Adrenal gland (tissue), 19 donors: ENCODE measurements at places on chromosomes 7 and 10.

DNA sequence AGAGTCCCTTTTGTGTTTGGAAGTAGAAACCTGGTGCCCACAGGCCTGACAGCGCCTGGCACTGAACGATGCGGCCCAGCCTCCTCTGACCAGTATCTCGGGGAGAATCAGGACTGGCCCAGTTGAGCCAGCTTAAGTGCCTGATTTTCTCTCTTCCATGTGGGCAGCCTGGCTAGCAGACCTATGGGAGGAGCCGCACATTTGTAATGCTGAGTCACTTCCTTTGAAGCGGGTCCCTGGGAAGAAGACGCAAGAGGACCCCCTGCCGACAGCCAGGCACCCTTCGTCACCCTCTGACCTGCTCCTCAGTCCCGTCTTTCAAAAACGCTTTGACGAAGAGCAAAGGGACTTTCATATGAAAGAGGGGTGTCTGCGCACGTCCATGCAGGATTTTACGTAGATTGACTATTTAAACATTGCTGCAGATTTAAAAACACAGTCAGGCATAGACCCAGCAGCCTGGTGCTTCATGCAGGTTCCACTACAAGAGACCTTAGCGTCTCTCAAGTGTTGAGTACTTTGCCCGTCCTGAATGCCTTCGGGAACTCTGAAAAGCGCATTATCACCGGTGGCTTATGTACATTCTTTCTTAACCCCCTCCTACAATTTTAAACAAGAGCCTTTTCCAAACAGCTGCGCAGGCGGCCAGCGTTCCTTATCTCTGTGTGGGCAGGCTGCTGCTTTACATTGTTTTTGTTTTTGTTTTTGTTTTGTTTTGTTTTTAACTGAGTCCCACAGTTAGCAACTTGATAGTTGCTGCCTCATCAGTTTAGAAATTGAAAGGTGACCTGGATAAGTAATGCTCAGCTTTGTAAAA lies 36.5 kb upstream of the AP5Z1 start:
- H3K36me3 ChIP-seq: no peaks in the 10 kb centered on the region
- peak overlapping the region; percentile 78 for H3K27ac ChIP-seq
- peak; percentile 73 for DNase-seq
- peak overlapping the region; percentile 14 for H3K4me3 ChIP-seq
- H3K4me1 ChIP-seq: peaks cover 29% of the 10 kb centered on the region

DNA sequence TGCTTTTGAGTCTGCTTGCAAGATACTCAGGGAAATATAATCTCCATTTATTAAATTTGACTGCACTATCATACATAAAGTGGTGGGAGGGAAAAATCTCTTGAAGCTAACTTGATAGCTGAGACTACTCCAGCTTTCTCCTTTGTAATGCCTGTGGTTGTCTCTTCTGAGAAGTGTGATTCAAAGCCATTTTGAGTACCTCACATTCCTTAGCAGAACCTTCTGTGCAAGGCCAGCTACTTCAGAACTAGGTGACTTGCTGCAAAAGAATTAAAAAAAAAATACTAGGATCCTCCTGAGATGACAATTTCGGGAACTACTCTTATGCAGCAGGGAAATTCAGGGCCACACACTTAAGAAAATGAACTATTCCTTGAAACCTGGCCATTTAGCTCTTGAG lies 294.8 kb downstream of the MDFIC start:
- H3K27me3 ChIP-seq: no peaks in the 10 kb centered on the region
- H3K4me3 ChIP-seq: no peak overlapping the region
- H3K36me3 ChIP-seq: no peaks in the 10 kb centered on the region
- DNase-seq: no peak
- H3K4me1 ChIP-seq: no peaks in the 10 kb centered on the region
- H3K27ac ChIP-seq: no peak overlapping the region

DNA sequence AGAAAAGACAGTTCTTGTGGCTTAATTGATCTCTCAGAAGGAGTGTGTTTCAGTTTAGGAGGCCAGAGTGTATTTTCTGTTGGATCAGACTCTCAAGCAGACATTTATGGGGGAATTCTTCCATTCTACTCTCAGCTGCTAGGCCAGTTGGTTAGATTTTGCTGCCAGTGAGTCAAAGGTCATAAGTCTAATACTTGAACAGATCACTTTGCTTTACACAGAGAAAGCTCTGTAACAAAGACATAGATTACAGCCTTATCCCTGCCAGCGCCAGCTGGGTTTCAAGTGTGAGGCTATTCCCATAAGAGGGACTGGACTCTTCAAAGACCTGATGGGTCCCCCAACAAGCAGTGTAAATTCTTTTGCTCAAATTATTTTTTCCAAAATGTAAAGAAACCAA lies 145.6 kb upstream of the SEMA3C start:
- no peak for DNase-seq
- H3K4me3 ChIP-seq: no peak overlapping the region
- H3K4me1 ChIP-seq: no peaks in the 10 kb centered on the region
- no peak overlapping the region for H3K27ac ChIP-seq

GRCh38 chr7:99440195-99440594 lies 1.5 kb downstream of the CPSF4 start:
- H3K27me3 ChIP-seq: no peaks in the 10 kb centered on the region
- no peak for DNase-seq
- no peak overlapping the region for H3K4me3 ChIP-seq
- H3K36me3 ChIP-seq: no peaks in the 10 kb centered on the region
- peaks cover 15% of the 10 kb centered on the region for H3K4me1 ChIP-seq
- H3K27ac ChIP-seq: no peak overlapping the region

DNA sequence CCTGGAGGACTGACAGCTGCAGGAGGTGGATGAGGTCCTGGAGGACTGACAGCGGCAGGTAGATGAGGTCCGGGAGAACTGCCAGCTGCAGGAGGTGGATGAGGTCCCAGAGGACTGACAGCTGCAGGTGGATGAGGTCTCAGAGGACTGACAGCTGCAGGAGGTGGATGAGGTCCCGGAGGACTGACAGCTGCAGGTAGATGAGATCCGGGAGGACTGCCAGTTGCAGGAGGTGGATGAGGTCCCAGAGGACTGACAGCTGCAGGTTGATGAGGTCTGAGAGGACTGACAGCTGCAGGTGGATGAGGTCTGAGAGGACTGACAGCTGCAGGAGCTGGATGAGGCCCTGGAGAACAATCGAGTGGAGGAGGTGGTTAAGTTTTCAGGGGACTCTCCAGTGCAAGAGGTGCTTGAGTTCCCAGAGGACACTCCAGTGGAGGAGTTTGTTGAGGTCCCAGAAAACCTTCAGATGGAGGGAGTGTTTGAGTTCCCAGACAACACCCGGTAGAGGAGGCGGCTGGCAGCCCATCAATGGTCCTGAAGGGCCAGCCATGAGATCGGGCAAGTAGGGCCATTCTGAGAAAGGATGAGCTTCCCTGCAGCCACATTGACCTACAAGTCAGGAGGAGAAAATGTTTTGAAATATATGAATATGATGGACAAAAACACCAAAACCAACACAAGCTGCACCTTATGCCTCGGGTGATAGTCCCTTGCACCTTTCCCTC lies 4.7 kb upstream of the EIF5AL1 start:
- H3K36me3 ChIP-seq: no peaks in the 10 kb centered on the region
- H3K4me1 ChIP-seq: no peaks in the 10 kb centered on the region
- H3K27me3 ChIP-seq: no peaks in the 10 kb centered on the region
- no peak overlapping the region for H3K4me3 ChIP-seq

GRCh38 chr10:70233939-70234300 lies 691 bp upstream of the PPA1 start:
- H3K36me3 ChIP-seq: no peaks in the 10 kb centered on the region
- H3K27ac ChIP-seq: peak overlapping the region; percentile 93
- no peak for DNase-seq
- H3K27me3 ChIP-seq: no peaks in the 10 kb centered on the region
- peak overlapping the region; percentile 61 for H3K4me3 ChIP-seq
- peaks cover 40% of the 10 kb centered on the region for H3K4me1 ChIP-seq

GRCh38 chr10:121661451-121661851 lies 63.2 kb upstream of the FGFR2 start:
- no peaks in the 10 kb centered on the region for H3K27me3 ChIP-seq
- DNase-seq: no peak
- H3K4me1 ChIP-seq: no peaks in the 10 kb centered on the region
- no peak overlapping the region for H3K4me3 ChIP-seq
- no peak overlapping the region for H3K27ac ChIP-seq

GRCh38 chr10:132708441-132708840 lies 77.5 kb downstream of the NKX6-2 start:
- no peaks in the 10 kb centered on the region for H3K36me3 ChIP-seq
- DNase-seq: no peak
- H3K4me3 ChIP-seq: no peak overlapping the region
- H3K4me1 ChIP-seq: no peaks in the 10 kb centered on the region
- no peaks in the 10 kb centered on the region for H3K27me3 ChIP-seq
- H3K27ac ChIP-seq: no peak overlapping the region

DNA sequence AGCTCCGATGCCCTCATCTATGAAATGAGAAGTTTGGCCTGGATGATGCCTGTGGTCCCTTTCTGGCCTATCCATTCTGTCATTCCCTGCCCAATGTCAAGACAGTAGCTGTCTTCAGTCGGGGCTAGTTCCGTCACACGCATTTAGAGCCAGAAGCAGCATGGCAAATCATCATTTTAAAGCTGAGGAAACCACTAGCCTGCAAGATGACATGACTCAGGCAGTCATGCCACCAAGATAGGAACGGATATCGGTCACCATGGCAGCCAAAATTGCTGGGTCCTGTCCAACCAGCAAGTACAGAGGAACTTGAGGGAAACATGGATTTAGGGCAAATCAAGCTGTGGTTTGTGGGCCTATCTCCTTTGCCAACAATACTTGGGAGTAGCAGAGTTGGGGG lies 64.5 kb upstream of the MRLN start:
- no peaks in the 10 kb centered on the region for H3K27me3 ChIP-seq
- no peak overlapping the region for H3K27ac ChIP-seq
- H3K36me3 ChIP-seq: no peaks in the 10 kb centered on the region
- H3K4me3 ChIP-seq: no peak overlapping the region

- H3K4me3 ChIP-seq: no peak overlapping the region
- H3K4me1 ChIP-seq: peaks cover 13% of the 10 kb centered on the region
- no peak overlapping the region for H3K27ac ChIP-seq
- H3K36me3 ChIP-seq: no peaks in the 10 kb centered on the region
- H3K27me3 ChIP-seq: no peaks in the 10 kb centered on the region
These were observed 57.2 kb upstream of the STRIP2 start for GRCh38 chr7:129376778-129377700.

DNA sequence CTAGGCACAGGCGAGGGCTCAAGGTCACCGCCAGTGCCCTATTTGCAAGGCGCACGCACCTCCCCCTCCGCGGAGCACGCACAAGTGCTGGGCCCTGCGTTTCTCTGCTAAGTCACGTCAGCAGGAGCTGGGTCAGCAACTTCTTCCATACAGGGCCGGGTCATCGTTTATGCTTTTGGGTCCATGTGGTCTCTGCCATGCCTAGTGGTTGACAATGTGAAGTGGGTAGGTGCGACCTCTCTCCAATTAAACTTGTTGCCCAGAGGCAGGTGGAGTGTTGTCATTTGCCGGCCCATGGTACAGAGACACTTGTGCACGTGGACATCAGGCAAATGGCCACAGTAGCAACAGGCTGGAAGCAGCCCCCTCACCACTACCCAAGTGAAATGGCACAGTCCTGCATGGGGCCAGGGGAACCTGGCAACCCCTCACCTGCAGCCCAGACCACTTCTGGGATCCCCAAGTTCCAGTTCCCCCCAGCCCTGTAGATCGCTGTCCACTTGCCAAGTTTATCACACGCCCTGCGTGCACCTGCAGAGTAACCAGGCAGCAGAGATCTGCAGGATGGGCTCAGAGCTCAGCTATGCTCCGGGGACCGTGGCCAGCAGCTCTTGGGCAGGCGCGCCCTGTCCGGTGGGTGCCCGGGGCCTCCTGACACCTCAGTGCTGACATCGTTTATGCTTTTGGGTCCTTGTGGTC lies 86.1 kb upstream of the PPP2R2D start:
- peaks cover 21% of the 10 kb centered on the region for H3K27me3 ChIP-seq
- H3K4me1 ChIP-seq: no peaks in the 10 kb centered on the region
- no peak overlapping the region for H3K4me3 ChIP-seq
- DNase-seq: no peak
- no peaks in the 10 kb centered on the region for H3K36me3 ChIP-seq

DNA sequence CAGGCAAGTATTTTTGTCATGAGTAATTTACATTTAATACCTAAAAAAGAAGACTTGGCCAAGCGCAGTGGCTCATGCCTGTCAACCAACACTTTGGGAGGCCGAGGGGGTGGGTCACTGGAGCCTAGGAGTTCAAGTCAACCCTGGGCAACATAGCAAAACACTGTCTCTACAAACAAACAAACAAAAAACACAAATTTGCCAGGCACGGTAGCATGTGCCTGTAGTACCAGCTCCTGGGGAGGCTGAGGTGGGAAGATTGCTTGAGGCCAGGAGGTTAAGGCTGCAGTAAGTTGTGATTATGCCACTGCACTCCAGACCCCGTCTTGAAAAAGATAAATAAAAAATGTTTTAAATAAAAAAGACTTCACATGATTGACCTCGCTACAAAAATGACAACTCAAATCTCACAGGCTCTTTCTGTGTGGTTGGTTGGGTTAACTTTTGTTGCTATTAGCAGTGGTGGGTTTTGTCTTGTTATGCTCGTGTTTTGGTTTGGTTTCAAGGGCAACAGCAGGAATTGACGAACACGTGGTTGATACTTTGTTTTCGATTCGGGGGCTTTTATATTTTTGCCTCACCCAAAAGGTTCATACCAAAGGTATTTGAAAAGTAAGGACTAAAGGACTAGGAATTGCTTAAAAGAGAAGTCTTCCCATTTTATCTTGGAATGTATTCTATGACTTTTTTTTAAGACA lies 227.2 kb upstream of the MKLN1 start:
- no peaks in the 10 kb centered on the region for H3K27me3 ChIP-seq
- H3K4me3 ChIP-seq: no peak overlapping the region
- H3K4me1 ChIP-seq: peaks cover 96% of the 10 kb centered on the region
- no peak overlapping the region for H3K27ac ChIP-seq

DNA sequence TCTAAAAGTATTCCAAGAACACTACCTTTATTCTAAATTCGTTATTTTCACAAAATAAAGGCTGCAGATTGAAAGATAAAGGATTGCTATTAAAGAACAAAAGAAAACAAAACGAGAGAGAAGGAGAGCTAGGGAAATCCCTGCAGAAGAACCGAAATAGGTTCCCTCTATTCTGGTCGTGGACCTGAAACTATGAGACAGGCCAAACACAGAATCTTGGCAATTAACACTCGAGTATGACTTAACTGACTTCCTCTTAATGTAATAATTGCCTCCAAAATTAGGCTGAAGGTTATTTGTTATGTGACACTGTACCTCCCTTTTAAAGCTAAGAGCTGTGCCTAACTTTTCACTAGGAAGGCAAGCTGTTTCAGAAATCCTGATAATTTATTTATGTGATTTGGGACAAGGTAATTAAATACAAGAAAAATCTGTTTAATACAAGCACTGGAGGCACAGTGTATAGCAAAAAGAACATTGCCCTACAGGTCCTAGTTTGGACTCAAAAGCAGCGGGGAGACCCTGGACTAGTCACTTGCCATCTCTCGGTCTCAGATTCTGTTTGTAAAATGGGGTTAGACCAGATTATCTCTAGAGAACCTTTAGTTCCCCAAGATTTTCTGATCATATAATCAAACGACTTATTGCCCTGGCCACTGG lies 11.6 kb downstream of the NAMPT start:
- no peak overlapping the region for H3K27ac ChIP-seq
- peaks cover 1% of the 10 kb centered on the region for H3K4me1 ChIP-seq
- no peak for DNase-seq
- no peak overlapping the region for H3K4me3 ChIP-seq
- H3K36me3 ChIP-seq: no peaks in the 10 kb centered on the region
- no peaks in the 10 kb centered on the region for H3K27me3 ChIP-seq
